ENCODE measurements at places on chromosomes 12 and 14.
A peak's percentile ranks its signal among the peaks of the same experiment; 100 is the strongest.

DNA sequence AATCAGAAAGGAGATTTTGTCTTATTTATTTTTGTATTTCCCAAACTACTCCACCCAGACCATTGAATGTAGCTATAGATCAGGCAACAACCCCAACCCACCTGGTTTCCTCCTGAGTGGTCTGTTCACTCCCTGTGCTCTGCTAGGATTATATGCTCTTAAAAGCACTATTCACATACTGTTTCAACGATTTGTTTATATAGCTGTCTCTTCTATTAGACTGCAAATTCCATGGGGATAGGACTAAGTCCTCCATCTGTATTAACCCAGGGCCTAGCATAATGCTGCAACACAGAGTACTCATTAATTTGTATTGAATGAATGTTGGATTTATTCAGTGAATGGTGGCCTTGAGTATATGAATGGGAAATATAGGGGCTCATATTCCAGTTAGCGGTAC, 307.6 kb downstream of the RAD51B start:
- DNase-seq, result no peak

- DNase-seq, result no peak
These were observed 8.6 kb upstream of the NEMF start for GRCh38 chr14:49860988-49861698.

DNA sequence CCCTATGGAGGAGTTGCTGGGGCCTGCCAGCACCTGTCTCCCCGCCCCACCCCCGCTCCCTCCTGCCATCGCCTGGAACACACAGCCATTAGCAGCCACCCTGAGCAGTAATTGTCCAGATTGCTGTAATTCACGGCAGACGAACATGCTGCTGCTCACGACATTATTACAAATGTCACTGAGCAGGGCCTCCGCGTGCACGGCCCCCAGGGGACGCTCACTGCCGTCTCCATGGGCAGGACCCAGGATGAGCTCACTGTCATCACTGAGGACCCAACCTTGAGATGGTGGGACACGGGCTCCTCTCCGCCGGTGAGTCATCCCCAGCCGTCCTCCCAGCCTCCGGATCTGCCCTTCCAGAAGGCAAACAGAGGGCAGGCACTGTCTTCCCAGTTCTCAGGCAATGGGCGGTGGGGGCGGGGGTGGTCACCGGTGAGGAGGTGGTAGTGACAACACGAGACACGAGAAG, 100.4 kb downstream of the RFLNA start:
- no peak for DNase-seq

DNA sequence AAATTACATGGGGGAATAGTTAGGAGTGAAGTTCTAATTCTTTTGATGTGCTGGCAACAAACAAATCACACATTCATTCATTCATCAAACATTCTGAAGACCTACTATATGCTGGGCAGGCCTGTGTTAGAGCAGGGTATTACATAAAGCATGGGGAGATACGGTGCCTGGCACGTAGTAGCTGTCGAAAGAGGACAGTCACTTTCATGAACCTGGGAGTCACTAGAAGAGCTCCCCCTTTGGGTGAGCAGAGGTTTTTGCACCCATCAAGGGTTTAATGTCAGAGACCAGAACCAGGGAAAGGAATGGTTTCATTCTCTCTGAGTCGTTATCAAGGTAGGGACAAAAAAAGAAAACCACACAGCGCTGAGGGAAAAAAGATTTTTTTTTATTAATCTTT, 10.0 kb downstream of the LHX5 start:
- no peak for DNase-seq

- peak; percentile 98 for DNase-seq
These were observed at the start of gene EMC9 for GRCh38 chr14:24141097-24141880. Gene EMC9, minus strand, starts transcription at chr14:24141591. Its CDS starts 287 bp downstream, at chr14:24141304.
